ENCODE measurements at places on chromosomes 12 and 14.
A peak's percentile ranks its signal among the peaks of the same experiment; 100 is the strongest.

DNA sequence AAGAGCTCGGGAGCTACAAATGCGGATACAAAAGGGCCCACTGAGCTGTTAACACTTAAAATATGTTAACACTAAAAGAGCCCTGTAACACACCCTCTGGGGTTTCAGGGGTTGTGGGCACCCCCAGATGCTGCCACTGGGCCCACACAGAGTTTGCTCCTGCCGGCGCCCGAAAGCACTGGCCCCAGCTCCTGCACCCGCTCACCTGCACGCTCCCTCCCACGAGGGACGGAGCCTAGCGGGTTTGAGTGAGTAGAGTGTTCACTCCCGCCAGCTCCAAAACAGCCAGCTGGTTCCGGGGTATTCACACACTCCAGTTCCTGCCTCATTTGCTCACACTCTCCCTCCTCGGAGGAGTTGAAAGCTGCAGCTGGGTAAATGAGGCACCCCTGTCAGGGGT, 357.7 kb downstream of the ETNK1 start:
- no peak for DNase-seq

DNA sequence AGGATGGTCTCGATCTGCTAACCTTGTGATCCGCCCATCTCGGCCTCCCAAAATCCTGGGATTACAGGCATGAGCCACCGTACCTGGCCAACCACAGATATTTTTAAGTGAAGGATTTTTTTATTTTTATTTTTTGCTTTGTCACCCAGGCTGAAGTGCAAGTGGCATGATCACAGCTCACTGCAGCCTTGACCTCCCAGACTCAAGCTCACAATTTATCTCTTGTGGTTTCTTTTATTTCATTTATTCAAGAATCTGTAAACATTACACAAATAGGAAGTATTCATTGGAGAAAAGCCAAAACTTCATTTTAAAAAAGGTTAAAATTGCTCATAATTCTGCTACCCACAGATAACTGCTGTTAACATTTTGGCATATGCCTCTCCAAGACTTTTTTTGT, 13.3 kb downstream of the MOAP1 start:
- DNase-seq, result peak; percentile 62

DNA sequence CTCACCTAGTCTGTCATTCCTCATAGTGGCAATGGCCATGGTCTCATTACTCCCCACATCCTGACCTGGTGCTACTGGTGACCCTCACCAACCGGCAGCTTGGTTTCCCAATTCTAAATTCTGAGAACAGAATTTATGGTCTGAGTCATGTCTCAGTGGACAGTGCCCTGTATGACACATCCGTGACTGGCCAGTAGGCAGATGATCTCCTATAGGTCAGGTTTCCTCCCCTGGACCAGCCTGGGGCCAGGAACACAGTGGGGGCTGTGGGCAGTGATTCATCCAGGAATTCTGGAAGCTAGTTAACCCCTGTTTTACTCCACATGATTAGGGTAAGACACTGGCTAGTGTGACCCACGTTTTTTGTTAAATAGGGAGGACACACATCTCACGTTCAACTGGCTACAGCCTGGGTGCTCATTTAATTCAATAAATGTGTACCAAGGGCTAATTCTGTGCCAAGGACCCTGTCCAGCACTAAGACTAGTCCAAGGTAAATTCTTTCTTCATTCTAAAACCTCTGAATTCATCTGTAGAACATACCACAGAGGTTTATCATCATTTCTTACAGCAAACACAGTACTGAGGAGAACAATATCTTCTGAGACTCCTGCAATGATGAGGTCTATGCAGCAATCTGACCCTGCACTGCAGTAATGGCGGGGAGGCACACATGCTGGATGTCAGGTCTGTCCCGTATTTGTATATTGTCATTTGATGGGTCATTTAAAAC, 249.6 kb upstream of the TBX3 start:
- no peak for DNase-seq

DNA sequence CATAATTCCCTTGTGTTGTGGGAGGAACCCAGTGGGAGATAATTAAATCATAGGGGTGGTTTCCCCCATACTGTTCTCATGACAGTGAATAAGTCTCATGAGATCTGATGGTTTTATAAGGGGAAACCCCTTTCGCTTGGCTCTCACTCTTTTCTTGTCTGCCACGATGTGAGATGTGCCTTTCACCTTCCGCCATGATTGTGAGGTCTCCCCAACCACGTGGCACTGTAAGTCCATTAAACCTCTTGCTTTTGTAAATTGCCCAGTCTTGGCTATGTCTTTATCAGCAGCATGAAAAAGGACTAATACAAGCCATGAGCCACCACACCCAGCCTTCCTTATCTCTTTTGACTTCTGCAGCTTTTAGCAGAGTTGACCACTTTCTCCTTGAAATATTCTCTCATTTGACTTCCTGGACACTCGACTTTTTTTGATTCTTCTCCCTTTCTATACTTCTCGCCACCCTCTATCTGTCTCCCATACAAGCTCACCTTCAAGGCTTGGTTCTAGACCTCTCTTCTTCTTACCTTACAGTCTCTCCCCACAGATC, 2.3 kb downstream of the MTERF2 start:
- DNase-seq, result peak; percentile 89

GRCh38 chr12:52892974-52893373, 11.9 kb downstream of the KRT8 start:
- DNase-seq, result no peak

DNA sequence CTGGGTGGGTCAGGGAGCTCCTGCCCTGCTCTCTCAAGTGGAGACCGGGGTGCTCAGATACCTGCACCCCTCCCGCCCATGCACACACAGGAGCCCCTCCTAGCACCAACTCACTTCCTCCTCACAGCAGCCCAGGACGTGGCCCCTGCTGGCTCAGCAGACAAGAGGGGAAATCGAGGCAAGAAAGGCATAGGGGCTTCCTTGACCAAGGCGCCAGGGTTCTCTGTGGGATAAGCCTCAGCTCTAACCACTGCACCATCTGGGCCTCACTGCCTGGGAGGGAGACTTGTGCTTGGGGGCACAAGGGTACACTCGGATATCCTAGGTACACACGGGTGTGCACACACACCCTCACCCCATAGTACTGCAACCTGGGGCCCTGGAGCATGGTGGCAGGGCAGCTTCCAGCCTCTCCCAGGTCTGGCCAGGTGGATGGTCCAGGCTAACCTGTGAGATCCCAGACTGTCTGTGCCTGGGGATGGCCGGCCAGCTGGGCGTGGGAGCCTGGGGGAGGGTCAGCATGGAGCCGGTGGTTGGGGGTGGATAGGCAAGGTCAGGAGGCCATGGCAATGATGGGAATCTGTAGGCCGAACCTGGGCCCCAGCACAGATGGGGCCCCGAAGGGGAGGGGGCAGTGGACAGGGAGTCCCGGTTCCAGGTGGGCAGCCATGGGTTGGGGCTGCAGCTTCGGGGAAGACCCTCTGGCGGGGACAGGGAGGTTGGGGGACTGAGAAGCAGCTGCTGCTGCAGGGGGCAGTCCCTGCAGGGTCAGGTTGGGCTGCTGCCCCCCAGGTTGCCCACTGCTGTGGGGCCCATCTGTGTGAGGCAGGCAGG, 312.4 kb downstream of the TMEM121 start:
- no peak for DNase-seq

DNA sequence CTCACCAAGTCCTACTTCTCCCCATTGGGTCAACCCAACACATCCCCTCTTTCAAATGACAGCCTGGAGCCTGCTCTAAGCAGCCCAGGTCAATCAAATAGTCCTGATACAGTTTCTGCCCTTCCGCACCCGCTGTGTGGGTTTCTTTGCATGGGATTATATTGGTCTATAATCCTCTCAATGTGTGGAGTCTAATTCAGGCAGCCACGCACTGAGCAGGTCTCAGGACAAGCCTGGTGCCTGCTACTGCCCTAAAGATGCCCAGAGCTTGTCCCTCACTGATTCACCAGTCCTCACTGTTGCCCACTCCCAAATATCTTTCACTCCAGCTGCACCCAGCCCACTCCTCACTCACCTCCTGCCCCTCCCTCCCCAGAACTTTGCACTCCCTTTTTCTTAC, 16.4 kb downstream of the ACTN1 start:
- no peak for DNase-seq

DNA sequence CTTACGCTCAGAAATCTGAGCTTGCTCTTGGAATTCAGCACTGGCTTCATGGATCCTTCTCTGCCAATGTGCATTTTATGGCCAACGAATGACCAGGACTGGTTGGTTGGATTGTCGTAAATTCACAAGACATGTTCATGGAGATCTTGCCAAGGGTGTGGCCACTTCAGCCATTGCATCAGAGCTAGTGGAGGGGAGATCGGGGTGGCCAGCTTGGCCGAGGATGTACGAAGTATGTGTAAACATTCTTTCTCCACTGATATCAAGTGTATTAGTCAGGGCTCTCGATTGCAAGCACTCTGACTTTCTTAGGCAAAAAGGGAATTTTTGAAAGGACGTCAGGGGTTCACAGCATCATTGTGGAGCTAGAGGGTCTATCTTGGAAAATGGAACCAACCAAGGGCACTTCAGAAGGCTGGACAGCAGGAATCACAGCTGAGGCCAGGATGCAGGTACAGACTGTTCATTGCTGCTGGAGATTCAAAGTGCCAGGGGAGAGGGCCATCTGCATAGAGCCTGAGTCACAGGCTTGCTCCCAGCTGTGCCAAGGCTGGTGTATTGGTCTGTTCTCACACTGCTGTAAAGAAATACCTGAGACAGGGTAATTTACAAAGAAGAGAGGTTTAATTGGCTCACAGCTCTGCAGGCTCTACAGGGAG, 32.9 kb upstream of the ADGRD1 start:
- DNase-seq, result no peak

GRCh38 chr14:106844608-106845285, 1318.4 kb downstream of the TMEM121 start:
- peak; percentile 93 for DNase-seq

DNA sequence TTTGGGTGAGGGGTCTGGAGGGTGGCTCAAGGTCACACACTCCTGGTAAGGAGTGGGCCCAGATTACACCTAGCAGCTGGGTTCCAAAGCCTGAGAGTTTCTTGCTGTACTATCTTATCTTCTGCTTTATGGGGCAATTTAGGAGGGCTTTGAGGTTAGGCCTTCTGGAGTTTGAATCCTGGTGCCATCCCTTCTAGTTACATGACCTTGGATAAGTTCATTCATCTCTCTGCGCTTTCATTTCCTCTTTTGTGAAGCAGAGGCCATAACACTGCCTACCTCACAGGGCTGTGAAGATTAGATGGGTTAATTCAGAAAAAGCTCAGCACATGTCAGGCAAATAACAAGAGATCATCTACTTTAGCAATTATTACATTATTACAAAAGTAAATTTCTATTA, 7.4 kb upstream of the KRT77 start:
- DNase-seq, result peak; percentile 59

DNA sequence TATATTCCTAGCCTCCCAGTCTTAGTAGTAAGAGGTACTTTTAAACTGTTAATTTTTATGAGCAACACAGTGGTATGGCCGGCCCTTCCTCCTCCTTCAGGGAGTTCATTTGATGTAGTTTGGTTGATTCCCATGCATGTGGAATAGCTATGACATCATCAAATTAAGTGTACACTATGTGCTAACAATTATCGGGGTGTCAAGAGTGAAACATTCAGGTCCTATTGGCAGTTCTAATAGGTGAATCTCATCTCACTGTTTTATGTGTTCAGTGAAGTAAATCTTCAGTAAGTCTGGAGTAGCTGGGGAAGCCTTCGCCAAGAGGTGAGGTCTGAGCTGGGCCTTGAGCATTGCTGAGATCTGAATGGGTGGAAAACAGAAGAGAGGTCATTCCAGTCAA, 656.5 kb downstream of the DIO2 start:
- no peak for DNase-seq

Measured in hematopoietic multipotent progenitor cell treated with erythropoietin and hydrocortisone succinate and interleukin-3 and kit ligand, for 4 days (in vitro differentiated cells).